ENCODE measurements at places on chromosomes 4 and X. TPM values are rescaled to one million over a fixed set of nuclear protein-coding genes. Genes with fewer than 3 reads are reported as not detected.

Gene CPEB2
- total RNA-seq: 24.3 TPM

Gene DRD5
- total RNA-seq: 2.5 TPM

Gene NUDT10
- 22.7 TPM for total RNA-seq

Gene HOPX
- 17.4 TPM for total RNA-seq

Gene PAGE2B
- total RNA-seq: not detected

GRCh38 chr4:26175006-26175786 is 145.6 kb upstream of the RBPJ start:
- no peak for DNase-seq

- no peak for DNase-seq
Measured at GRCh38 chrX:21989384-21989783, 42.7 kb upstream of the PHEX start.

DNA sequence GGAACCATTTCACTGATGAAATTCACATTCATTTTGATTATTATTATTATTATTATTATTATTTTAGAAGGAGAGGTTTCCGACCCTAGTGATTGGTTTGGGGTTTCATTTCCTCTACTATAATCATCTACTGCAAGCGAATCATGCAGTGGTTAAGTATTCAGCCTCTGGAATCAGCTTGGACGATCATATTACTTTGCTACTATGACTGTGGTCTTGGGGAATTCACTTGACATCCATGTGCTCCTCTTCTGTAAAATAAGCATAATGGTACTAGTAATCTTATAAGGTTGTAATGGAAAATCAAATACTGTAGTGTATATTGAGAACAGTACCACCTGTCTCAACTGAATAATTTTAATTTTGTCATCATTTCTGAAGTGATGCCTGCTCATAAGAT is 132.1 kb upstream of the SLC4A4 start:
- no peak for DNase-seq

GRCh38 chr4:85776579-85776978 is 301.6 kb downstream of the ARHGAP24 start:
- DNase-seq: no peak

GRCh38 chrX:129566073-129566472 is 26.0 kb downstream of the OCRL start:
- DNase-seq: no peak

- DNase-seq: no peak
Measured at GRCh38 chr4:18676526-18676915, 655.0 kb upstream of the LCORL start.

DNA sequence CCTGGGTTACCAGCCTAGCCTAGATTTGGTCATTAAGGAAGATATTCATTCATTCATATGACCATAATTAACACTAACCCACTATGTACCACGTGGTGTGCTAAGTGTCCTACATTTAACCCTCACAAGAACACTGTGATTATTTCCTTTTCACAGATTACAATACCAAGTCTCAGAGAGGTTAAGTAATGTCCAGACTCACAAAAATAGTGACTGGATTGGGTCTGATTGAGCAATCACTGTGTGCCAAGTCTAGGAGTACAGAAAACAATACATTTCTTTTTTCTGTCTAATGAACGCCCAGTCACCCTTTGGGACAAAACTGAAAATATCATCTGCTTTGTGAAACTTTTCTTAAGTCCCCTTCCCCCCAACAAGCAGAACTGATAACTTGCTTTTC is 7.6 kb upstream of the DLG3 start:
- no peak for DNase-seq

GRCh38 chr4:24642981-24643547 is 58.7 kb upstream of the DHX15 start:
- no peak for DNase-seq

DNA sequence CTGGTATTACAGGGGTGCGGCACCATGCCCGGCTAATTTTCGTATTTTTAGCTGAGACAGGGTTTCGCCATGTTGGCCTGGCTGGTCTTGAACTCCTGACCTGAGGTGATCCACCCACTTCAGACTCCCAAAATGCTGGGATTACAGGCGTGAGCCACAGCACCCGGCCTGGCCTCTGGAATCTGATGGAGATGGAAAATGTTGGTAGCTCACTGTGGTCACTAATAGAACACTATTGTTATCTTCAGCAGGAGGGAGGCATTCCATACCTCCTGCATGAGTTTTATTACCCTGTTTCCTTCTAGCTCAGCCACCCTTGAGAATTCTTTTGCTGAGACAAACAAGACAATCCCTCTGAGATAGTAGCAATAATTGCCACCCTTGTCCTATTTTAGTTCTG is 105.0 kb downstream of the SHROOM3 start:
- DNase-seq: no peak

DNA sequence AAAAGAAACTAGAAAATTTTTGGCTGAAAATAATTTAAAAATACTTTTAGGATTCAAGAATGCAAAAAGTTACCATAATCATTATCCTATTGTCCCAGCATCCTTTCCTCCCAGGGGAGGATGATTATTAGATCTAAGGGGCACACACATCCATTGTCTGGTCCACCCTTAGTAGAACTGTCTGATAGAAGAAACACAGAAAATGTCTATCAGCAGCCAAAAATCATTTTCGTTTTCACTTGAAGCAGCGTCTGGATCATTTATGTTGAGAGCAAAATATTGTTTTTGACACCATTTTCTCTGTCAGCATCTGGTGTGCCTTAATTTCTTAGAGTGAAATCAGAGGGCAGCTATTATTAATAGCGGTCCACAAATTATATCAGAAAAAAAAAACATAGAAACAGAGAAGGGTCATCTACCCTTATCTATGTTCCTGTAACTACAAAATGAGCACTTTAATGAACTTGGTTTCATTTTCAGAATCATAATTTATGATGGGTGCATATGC is 446.3 kb downstream of the TRAM1L1 start:
- no peak for DNase-seq

GRCh38 chr4:8336412-8337075 is 67.0 kb downstream of the HTRA3 start:
- DNase-seq: no peak

Measured in cerebellum (tissue), 4 donors.